ENCODE measurements at places on chromosomes 5 and 9.

DNA sequence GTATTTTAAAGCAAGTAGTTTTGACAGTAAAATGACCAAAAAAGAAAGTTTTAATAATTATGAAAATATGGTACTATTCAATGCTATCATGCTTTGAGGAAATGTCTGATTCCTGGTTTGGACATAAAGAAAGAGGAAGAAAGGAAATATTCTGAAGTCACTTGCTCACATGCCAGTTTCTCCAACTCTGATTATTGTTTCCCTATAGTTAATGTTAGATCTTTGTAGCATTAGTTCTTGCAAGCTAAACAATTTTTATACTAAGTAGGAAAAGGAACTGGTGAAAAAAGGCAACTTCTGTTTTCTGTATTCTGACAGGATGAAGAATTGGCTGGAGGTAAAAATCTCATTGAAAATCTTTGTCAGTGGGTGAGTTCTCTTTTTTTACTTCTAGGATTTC, 119.5 kb downstream of the YTHDC2 start:
- DNase-seq, result no peak

GRCh38 chr5:126810596-126811380, 33.9 kb downstream of the LMNB1 start:
- DNase-seq, result no peak

DNA sequence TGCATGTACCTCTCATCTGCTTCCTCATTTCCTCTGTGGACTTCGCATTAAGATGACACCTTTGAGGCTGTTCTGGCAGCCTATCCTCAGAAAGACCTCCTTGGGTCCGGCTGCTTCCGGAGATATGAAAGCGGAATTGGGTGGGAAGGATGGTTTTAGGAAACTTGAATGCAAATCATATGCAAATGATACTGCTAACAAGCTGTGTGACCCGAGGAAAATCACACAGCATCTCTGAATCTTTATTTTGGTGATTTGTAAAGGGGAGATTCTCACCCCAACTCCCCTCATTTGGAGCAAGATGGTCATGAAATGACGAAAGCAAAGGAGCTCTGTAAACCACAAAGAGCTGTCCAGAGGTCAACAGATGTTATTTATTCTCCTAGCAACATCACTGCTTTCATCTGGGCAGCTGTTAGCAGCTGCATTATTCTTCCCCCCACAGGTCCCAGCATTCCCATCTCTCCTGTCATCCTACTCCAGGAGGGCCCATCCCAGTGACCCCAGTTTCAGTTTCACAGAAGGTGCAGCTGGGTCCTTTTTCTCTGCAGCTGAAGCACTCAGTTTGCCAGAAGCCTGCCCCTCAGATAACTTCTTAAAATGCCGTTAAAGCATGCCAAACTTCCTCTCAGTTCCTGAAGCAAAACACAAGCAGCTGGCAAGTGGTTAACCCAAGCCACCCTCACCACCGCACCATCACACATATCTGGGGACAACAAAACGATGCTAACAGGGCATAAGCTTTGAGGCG, 269.5 kb downstream of the SEC61B start:
- no peak for DNase-seq

GRCh38 chr5:74638544-74638969, 2.0 kb downstream of the ENC1 start:
- DNase-seq, result no peak

DNA sequence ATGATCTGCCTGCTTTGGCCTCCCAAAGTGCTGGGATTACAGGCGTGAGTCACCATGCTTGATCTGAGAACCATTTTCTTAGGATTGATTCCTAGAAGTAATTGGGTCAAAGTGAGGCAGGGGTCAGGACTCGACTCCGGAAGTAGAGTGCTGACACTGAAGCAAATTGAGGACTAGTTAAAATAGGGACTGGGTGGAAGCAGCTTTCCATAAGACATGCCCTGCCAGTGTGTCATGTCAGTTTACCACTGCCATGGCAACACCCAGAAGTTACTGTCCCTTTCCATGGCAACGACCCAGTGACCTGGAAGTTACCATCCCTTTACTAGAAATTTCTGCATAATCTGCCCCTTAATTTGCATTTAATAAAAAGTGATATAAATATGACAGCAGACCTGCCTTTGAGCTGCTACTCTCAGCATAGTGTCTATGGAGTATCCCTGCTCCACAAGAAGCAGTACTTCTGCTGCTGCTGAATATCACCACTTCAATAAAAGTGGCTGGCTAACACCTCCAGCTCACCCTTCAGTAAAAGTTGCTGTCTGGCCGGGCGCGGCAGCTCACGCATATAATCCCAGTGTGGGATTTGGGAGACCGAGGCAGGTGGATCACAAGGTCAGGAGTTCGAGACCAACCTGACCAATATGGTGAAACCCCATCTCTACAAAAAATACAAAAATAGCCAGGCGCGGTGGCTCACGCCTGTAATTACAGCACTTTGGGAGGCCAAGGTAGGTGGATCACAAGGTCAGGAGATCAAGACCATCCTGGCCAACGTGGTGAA, 47.8 kb upstream of the JADE2 start:
- no peak for DNase-seq

- no peak for DNase-seq
These were observed 387.4 kb downstream of the CETN3 start for GRCh38 chr5:90022002-90022710.

DNA sequence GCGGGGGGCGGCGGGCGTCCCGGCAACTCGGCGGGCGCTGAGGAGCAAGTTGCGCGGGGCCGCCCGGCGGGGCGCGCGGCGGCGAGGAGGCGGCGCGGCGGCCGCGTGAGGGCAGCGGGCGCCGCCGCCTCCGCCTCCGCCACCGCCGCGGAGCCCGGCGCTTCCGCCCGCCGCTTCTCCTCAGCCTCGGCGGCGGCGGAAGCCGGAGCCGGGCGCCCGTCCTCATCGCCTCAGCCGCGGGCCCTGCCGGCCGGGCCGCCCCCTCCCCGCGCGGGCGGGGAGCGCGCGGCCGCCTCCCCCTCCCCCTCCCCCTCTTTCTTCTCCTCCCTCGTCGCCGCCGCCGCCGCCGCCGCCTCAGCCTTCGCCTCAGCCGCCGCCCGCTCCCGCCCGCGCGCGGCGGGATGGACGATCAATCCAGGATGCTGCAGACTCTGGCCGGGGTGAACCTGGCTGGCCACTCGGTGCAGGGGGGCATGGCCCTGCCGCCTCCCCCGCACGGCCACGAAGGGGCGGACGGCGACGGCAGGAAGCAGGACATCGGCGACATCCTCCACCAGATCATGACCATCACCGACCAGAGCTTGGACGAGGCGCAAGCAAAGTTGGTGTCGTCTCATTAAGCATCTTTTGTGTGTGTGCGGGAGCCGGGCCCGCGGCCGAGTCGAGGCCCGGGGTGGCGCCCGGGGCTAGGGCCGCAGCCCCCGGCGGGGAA, at the start of gene PBX3:
TSS of gene PBX3 (plus strand) at position 321 of the 712 bp plus-strand sequence.
- DNase-seq, result no peak

DNA sequence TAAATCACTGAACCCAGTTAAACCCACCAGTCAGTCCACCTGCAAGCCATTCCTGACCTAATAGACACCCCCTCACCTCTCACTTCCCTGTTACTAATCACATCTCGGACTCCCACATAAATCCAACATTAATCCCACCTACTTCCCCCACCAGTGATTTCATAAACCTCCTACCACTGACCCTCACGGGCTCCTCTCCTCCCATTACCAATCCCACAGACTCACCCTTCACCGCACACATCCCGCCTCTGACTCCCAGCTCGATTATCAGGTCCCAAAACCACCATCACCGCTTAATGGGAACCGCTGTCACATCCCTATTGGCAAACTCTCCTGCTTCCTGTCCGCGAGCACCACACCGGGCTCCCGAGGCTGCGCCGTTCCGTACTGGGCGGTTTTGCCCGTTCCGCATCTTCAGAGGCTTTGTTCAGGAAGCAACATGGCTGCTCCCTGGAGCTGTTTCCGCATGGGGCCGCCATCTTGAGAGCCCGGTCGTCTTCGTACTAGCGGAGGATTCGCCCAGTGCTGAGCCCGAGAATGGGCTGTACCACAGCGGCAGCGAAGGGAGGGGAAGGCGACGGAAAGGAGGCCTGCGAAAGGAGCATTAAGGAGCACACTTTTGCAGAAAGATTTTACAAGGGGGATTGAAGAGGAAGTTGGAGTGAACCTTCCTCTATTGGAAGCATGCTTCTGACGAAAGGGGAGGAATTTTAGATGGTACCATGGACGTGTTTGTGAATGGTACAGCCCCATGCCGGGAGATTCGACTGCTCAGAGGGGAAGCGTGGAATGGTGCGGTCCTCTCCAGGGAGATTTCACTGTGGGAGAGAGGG, at the start of gene ZNF300:
TSS of gene ZNF300 (minus strand) at position 502 of the 833 bp plus-strand sequence. CDS start 1,825 bp downstream, outside the sequence.
- DNase-seq, result peak; percentile 80

- DNase-seq, result no peak
These were observed 396.5 kb downstream of the MLLT3 start for GRCh38 chr9:20225826-20226225.

DNA sequence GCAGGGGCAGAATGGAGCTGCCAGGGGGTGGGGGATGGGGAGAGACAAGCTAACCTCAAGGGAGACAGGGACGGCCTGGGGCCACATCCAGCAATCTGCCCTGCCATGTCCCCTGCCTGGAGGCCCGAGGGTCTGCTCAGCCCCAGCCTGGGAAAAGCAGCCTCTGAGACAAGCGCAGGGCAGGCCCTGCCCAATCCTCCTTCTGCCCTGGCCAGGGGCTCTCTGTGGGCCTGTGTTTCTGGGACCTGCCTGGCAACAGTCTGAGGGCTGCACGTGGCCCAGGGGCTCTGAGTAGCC, 13.9 kb upstream of the QSOX2 start:
- DNase-seq, result no peak

Data from C1 segment of cervical spinal cord (tissue), 14 donors.